ENCODE measurements at places on chromosomes 12 and 14.

- no peak for DNase-seq
Observed at GRCh38 chr12:5794156-5794555, 150.9 kb downstream of the ANO2 start.

DNA sequence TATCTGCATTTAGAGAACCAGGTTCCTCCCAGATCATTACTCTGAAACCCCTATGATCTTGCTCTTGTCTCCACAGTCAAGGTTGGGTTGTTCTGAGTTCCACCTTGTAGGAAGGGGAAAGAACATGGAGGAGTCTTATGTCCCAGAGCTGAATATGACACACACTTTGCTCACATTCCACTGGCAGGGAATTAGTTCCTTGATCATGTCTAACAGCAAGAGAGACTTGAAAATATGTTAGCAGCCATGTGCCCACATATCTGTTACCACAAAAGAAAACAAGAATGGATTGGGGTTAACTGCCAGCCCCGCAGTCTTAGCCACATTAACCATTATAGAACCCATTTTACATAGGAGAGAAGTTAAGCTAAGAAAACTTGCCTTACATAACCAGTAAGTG is 71.1 kb upstream of the MDM1 start:
- DNase-seq, result no peak

GRCh38 chr12:128906485-128907137 is 53.3 kb downstream of the GLT1D1 start:
- no peak for DNase-seq

DNA sequence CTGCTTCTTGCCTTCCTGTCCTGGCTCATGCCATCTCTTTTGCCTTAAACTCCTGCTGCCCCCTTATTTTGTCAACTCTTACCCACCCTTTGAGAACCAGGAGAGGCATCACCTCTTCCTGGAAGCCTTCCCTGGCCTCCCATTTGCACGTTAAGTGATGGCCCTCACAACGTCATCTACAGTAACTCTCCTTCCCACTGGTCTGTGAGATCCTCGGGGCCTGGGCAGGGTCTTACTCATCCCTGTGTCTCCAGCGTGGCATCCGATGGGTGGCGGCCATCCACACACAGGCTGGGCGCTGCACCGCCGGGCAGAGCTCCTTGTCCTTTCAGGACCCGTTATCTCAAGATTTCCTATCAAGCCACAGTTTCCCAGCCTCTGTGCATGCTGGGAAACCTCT is 16.8 kb upstream of the CACNA2D4 start:
- no peak for DNase-seq

- no peak for DNase-seq
Observed at GRCh38 chr12:89340861-89341260, 11.4 kb downstream of the DUSP6 start.

DNA sequence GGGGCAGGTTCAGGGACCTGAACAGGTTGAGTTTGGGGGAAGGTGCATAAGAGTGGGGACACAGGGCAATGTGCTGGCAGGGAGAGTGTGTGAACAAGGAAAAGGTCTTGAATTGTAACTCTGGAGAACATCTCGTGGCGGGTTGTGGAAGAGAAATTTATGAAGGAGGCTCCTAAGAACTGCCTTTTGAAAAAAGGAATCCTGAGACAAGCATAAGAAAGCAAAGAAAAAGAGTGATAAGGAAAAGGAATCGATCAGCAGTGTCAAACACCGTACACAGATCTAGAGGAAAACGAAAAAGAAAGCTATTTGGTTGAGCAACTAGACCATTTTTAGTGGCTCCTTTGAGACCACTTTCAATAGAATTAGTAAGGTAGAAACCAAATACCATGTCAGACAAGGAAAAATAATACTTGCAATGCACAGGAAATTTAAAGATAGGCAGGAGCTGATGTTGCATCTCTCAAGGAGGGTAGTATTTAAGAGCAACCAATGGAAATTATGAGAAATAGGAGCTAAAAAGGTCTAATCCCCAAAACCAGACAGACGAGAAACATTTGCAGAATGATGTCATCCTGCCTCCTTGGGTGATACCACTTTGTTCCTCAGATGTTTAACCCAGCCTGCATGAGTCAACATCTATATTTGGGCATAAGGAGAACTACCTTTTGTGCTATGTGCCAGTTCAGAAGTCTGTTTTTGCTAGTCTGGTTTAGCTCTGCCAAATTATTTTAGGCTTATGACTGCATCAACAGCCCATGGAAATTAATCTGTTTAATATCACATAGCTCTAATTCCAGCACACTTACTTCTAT is 64.5 kb upstream of the STK38L start:
- peak; percentile 67 for DNase-seq

- no peak for DNase-seq
Observed at GRCh38 chr14:105358140-105358846, 40.0 kb upstream of the TEX22 start.

- DNase-seq, result no peak
Observed at GRCh38 chr12:57203201-57203600, 13.4 kb upstream of the NXPH4 start.

DNA sequence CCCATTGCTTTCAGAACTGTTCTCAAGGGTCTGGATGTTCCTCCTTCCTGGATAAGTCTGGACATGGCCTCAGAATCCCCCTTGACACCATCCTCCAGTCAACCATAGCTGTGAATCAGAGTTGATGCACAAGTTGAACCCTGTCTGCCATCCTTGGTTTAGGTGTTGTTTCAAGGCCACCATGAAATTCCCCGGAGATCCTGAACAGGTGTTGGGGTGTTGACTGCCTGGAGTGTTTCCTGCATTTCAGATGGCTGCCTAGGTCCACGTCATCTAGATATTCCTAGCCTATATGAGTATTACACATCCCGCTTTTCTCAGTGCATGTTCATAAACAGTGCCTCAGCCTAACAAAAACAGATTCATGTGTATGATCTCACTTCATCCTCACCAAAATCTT is 86.7 kb upstream of the PWP1 start:
- no peak for DNase-seq

- DNase-seq, result no peak
Observed at GRCh38 chr12:111055181-111055880, 135.0 kb upstream of the MYL2 start.

Data from Calu3 (cell line).